ENCODE measurements at places on chromosomes 2 and 18. TPM values are rescaled to one million over a fixed set of nuclear protein-coding genes. Genes with fewer than 3 reads are reported as not detected.

Gene SPDYA
- total RNA-seq = 0.83 TPM

Gene DES
- total RNA-seq = 376 TPM

Gene ARHGAP15
- total RNA-seq = 0.25 TPM

Gene CACNB4
- total RNA-seq = 1.8 TPM

Gene RESP18
- total RNA-seq = not detected

Gene THSD7B
- total RNA-seq = 0.18 TPM

Gene UNC80
- total RNA-seq = 6.0 TPM

Gene PAX8
- total RNA-seq = 1.3 TPM

Gene HOXD10
- total RNA-seq = 2.2 TPM

Gene ANKRD62
- not detected for total RNA-seq

Gene ATG16L1
- total RNA-seq = 28.9 TPM

Gene ALPP
- 0.08 TPM for total RNA-seq

Gene CBLN2
- total RNA-seq = 0.18 TPM

Gene EFR3B
- total RNA-seq = 4.0 TPM

Gene KCNG2
- total RNA-seq = not detected

Gene CNTNAP5
- not detected for total RNA-seq

Gene NAT8
- not detected for total RNA-seq

Gene AFG3L2
- 41.0 TPM for total RNA-seq

Gene CIB4
- total RNA-seq = not detected

Gene LRRTM4
- not detected for total RNA-seq

Gene ARHGAP25
- 6.3 TPM for total RNA-seq

Gene IAH1
- total RNA-seq = not detected

Gene EFEMP1
- 0.06 TPM for total RNA-seq

Gene NPHP1
- 4.4 TPM for total RNA-seq

Gene NT5DC4
- not detected for total RNA-seq

Gene SLC23A3
- total RNA-seq = 0.13 TPM

All from SJCRH30 (cell line).